ENCODE measurements at places on chromosomes 6 and 20. TPM values are rescaled to one million over a fixed set of nuclear protein-coding genes. Genes with fewer than 3 reads are reported as not detected.

DNA sequence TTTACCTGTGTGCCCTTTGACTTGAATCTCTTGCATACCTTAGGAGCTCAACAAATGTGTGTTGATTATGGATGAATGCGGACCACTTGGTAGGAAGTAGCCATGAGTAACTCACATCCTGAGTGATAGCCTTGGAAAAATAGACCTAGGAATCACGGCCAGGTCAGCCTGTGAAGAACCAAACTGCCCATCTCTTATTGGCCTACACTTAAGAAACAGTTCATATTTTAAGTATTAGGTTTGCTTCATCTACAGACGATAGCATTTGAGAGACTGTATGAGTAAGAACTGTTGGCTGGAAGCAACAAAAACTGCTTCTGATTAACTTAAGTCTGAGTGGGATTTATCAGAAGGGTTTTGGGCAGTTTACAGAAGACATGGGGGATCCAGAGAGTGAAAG lies 320.1 kb upstream of the PRND start:
- no peak for DNase-seq

- DNase-seq, result no peak
Observed at GRCh38 chr6:38767560-38767959, 52.4 kb downstream of the DNAH8 start.

DNA sequence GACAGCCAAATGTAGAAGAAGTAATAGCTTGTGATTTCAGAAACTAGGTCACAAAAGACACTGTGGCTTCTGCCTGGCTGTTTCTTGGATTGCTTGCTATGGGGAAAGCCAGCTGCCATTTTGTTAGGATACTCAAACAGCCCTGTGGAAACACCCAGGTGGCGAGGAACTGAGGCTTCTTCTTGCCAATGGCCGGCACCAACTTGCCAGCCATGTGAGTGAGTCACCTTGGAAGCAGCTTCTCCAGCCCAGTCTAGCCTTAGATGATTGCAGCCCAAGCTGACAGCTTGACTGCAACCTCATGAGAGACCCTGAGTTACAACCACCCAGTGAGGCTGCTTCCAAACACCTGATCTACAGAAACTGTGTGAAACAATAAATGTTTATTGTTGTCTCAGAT lies 11.9 kb upstream of the KIAA1755 start:
- DNase-seq, result no peak

DNA sequence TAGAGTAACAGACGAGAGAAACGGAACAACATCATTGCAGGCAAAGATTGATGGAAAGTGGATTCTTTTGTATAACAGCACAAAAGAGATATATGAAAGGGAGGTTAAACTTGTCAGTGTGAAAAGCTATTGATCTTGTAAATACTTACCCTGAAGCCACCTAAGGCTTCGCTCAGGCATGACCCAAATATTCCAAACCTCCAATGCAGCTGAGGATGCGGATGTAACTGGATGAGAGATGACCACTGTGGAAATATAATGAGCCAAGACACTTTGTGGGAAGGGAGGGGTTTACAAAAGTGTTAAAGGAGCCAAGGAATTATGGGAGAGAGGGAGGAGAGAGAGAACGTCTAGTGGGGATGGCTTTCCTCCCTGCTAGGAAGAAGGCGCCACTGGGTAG lies 112.0 kb downstream of the DOK5 start:
- no peak for DNase-seq

DNA sequence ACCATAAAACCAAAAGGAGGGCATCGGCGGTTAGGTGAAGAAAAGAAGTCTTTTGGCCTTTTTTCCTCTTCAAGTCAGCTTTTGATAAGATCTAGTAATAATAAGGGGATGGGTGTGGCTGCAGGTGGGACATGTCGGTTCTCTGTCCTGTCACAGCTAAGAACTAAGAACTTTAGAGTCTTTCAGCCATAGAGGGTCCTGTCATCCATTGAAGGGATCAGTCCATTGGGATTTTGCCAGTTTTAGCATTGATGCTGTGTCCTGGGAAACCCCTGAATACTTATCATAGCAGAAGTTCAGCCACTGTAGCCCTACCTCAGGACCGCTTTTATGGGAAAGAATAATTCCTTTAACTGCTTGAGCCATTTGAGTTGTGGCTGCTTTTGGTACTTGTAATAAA lies 18.2 kb upstream of the SCP2D1 start:
- DNase-seq, result no peak

DNA sequence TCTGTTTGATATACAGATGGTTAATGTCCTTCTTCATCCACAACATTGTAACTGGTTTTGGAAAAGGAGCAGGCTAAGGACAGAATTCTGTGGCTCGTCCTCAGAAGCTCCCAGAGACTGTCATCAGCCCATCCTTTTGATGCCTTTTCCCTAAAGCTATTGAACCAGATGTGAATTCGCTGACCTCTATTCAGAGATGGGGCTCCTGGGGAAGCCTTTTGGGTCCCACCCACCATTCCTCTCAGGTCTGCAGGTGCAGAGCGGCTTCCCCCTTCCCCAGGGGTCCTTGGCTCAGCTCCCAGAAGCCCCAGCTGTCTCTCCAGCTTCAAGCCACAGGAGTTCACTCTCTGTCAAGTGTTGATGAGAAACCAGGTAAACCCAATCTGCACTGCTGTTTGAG lies 191.7 kb downstream of the SMOC2 start:
- no peak for DNase-seq

DNA sequence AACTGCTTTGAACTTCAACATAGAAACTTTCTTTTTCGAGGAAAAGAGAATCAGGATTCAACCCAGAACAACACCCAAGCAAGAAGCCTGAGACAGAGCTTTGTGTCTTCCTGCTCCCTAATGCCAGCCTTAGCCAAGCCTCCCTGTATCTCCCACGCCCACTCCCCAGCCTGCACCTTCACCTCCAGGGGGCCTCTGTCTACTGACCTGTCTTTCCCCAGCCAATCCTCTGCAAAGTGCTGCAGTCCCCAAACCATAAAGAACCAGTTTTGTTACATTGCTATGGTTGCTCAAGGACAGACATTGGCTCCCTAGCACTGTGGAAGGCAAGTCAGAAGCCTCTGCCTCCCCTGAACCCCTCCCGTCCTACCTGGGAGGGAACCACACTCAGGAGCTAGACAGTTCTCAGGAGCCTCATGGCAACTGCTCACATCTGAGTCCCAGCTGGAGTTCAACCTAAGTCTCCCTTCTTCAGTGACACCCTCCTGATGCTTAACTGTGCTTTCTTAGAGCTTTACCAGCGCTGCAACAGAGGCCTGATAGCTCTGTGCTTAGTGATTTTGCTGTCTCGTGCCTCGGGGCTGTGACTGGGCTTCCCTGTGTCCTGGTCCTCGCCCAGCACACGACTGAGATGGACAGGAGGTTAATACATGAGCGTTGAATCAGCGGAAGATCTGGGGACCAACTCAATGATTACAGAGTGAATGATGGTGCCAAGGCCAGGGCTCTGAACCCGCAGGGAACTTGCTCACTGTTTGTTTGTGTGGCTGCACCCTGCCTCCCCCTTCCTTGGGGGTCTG lies 101.5 kb upstream of the DUSP22 start:
- DNase-seq, result no peak

GRCh38 chr20:2122936-2123335 lies 21.3 kb downstream of the STK35 start:
- no peak for DNase-seq

- no peak for DNase-seq
Observed at GRCh38 chr6:90277302-90278011, 19.2 kb downstream of the BACH2 start.

GRCh38 chr6:159378411-159379328 lies 209.5 kb downstream of the FNDC1 start:
- no peak for DNase-seq

DNA sequence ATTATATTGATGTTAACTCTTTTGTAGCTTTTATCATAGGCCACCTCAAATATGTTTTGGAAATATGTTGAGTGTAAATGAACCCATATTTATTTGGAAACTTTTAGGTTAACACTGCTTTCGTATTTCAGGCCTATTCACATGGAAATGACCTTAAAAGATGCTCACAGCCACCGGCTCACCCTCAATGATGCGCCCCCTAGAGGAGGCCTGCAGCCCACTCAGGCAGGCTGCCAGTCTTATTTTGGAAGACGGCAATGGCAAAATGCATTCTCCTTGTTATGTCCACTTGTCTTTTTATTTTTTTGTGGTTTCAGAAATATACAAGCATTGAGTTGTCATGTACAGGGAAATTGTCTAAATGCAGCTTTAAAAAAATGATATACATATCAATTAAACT lies 869.7 kb downstream of the PHF3 start:
- DNase-seq, result no peak

GRCh38 chr20:11957911-11958310 lies 40.2 kb downstream of the BTBD3 start:
- no peak for DNase-seq

GRCh38 chr6:143099647-143100046 lies 39.0 kb downstream of the AIG1 start:
- DNase-seq, result no peak

GRCh38 chr6:148738946-148739821 lies 7.6 kb upstream of the UST start:
- DNase-seq, result no peak

DNA sequence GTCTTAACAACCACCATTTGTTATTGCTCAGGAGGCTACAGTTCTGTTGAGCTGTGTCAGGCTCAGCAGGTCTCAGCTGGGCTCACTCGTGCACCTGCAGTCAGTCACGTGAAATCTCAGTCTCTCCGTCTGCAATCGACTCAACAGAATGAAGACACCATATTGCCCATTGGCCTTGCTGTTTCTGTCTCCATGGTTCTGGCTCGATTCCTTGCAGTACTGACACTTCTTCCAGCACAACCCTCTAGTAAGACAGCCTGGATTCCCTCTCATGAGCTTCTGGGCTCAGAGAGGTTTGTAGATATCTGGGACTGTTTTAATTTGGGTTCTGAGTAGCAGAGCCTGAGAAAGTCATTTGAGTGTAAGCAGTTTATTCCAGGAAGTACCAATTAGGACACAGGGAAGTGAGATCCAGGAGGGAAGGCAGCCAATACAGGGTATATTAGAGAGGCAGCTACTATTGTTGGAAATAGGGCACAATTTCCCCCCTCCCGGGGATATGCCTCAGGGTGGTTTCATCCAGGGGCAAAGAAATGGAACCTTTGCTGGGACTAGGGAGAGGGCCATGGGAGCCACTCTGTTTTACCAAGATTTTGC lies 87.4 kb upstream of the RALGAPA2 start:
- DNase-seq, result no peak

DNA sequence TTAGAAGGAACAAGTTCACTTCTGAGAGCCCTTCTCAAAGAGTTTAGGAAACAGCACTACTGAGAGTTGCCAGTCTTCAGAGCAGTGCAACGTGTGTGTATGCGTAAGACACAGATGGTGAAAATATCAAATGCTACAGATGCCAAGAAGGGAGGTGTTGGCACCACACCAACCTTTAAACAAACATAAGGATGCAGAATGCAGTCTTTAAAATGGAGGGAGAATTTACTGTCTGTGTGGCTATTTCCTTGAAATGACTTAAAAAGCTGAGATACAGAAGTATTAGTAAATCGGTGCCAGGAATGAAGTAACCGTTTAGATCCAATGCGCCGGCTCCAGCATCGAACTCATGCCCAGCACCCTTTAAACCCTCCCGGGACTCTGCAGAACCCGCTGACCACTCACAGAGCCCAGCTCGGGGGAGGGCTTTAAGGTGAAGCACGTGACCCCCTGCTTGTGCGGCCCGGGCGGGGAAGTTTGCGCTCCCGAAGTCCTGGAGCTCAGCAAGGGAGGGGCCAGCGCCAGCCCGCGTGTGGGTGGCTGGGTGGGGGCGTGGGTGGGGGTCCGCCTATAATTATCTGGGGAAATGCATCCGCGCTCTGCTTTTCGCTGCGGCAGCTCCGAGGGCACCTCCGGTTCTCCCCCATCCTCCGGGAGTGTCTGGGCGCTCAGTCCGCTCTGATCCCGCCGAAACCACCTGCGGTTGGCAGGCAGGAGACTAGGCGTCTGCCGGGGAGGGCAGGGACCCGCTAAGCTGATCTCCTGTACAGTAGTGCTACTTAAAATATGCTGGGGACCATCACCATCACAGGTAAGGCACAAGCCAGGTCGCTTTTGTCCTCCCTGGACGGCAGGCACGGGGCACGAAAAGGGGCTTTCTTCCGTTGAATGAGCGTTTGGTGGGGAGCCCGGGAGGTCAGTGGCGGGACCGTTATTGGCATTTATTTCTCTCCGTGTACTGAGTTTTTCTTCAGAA lies 66.0 kb downstream of the ZBTB2 start:
- DNase-seq, result no peak

- DNase-seq, result no peak
Observed at GRCh38 chr6:109239160-109239559, 143.1 kb downstream of the CD164 start.

GRCh38 chr20:1374246-1374645 lies 18.6 kb downstream of the FKBP1A start:
- no peak for DNase-seq

GRCh38 chr6:125857846-125858245 lies 67.1 kb downstream of the NCOA7 start:
- DNase-seq, result no peak

GRCh38 chr6:32430179-32430578 lies 9.5 kb upstream of the HLA-DRA start:
- no peak for DNase-seq

- DNase-seq, result no peak
Observed at GRCh38 chr6:7921632-7922092, 11.1 kb upstream of the TXNDC5 start.

- no peak for DNase-seq
Observed at GRCh38 chr6:9659848-9660247, 755.0 kb downstream of the TFAP2A start.

DNA sequence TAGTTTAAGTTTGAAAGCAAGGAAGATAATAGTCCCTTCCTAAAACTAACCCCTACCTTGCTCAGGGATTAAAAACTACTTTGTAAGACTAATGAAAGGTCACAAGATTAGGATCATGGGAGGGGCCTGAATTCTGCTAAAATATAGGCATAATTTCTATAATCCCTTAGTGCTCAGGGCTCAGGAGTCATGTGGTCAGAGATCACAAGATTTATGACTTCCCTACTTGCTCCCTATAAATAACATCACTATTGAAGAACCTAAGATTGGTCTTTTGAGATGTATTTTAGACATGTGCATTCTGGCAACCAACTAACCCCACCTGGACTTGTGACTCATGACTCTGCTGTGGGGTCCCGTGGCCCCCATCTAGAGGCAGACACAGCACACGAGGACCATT lies 81.1 kb downstream of the STMND1 start:
- DNase-seq, result no peak

The HEY2 gene
- 11.3 TPM for total RNA-seq

The UST gene
- total RNA-seq, result 9.7 TPM

The PPP1R3G gene
- 0.45 TPM for total RNA-seq

The PDE10A gene
- total RNA-seq, result 10.8 TPM

The CEP85L gene
- total RNA-seq, result 8.9 TPM

The C6orf141 gene
- 19.2 TPM for total RNA-seq

The BANF2 gene
- not detected for total RNA-seq

The PRPH2 gene
- total RNA-seq, result not detected

The SENP6 gene
- total RNA-seq, result 92.2 TPM

The HLA-G gene
- 8.3 TPM for total RNA-seq

The TRERF1 gene
- total RNA-seq, result 13.2 TPM

Data from type B pancreatic cell (in vitro differentiated cells).